ENCODE measurements at places on chromosomes 5 and 9. TPM values are rescaled to one million over a fixed set of nuclear protein-coding genes. Genes with fewer than 3 reads are reported as not detected.

The AGXT2 gene
- not detected for polyA plus RNA-seq

The UQCRQ gene
- 1,308 TPM for polyA plus RNA-seq

The CD74 gene
- polyA plus RNA-seq = 105 TPM

The GABRA1 gene
- polyA plus RNA-seq = 0.42 TPM

The FRRS1L gene
- 0.37 TPM for polyA plus RNA-seq

The MUSK gene
- not detected for polyA plus RNA-seq

The PCA3 gene
- 0.76 TPM for polyA plus RNA-seq

The CXCL14 gene
- polyA plus RNA-seq = 1.7 TPM

The SLC6A7 gene
- not detected for polyA plus RNA-seq

The PFN3 gene
- polyA plus RNA-seq = 3.1 TPM

The GLRA1 gene
- not detected for polyA plus RNA-seq

The BBLN gene
- polyA plus RNA-seq = 177 TPM

The SLC36A2 gene
- not detected for polyA plus RNA-seq

The LCN15 gene
- polyA plus RNA-seq = 0.76 TPM

The TNFSF15 gene
- 0.03 TPM for polyA plus RNA-seq

The MYO10 gene
- polyA plus RNA-seq = 276 TPM

All from GM23338 (cell line).